ENCODE measurements at places on chromosomes 1 and 21.

GRCh38 chr1:39102537-39103327 lies 76.6 kb downstream of the NDUFS5 start:
- peak; percentile 46 for DNase-seq

GRCh38 chr1:219367496-219367895 lies 193.8 kb downstream of the LYPLAL1 start:
- no peak for DNase-seq

GRCh38 chr1:232766241-232766890 lies 38.9 kb upstream of the MAP10 start:
- no peak for DNase-seq

- DNase-seq: no peak
Measured at GRCh38 chr21:25997788-25998611, 172.6 kb downstream of the APP start.

DNA sequence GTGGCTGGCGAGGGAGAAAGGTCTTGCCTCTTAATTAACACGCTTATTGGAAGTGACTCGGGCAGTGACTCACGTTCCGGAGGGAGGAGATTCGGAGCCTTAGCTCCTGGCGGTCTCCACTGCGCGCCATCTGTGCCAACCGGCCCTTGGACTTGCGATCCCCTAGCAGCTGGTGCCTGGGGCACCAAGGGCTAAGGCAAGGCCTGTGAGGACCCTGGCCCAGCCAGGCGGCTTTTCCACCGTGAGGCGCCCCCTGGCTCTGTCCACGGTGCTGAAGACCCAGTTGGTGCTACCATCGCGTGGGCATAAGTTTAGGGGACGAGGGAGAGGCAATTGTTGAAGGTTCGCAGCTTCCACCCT lies 1.3 kb upstream of the SYT6 start:
- DNase-seq: no peak

DNA sequence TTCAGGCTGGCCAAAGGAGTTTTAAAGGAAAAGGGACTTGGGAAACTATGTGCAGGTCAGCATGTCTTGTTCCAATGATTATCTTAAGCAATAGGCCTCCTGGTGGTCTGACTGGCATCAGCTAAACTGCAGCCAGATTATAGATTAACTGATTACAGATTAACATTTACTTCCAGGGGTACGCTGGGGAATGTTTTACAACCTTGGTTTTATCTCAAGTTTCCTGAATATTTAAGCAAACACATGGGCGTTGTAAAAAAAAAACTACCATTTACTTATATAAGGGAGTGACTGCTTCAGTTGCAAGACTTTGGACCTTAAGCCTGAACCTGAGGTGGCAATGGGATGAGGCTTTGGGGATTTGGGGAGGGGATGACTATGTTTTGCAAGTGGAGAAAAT lies 600.6 kb upstream of the B3GALT2 start:
- DNase-seq: no peak

Data from activated B cell treated with CpG ODN at 0.5 μM for 24 hours (primary cell).